Activated naive CD8-positive, alpha-beta T cell treated with anti-CD3 and anti-CD28 coated beads, Interleukin-2, amount 10 ng/mL, durations not matched to agents 7 days and 5 days (primary cell): ENCODE measurements at places on chromosomes 4 and X.

- DNase-seq, result no peak
These were observed 69.7 kb downstream of the KLHL8 start for GRCh38 chr4:87150498-87151261.

DNA sequence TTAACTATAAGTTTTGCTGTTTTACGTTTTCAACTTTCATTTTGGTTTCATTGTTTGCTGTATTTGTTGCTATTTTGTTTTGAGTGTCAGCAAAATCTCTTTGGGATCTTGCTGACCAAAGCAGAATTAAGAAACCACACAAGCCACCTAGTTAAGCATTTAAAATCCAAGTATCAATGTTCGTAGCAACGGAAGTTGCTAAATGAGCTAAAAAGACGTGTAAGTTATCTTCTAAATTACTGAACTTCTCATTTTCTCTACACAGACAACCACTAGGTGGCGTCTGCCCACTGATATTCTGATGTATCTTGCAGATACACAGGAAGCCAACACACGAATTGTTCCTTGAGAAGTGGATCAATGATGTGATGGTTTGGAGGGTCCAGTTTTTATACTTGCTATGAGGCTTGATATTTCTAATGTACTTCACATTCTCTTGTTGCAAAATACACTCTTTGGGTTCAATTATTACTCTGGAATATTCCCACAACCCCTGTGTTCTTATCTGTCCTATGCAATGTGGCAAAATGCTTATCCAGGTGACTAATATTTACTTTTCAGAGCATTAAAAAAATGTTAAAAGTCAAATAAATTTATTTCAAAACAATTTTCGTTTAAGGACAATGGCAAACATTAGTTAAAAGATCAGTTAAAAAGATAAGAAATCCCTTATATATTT is 250.5 kb downstream of the TECRL start:
- DNase-seq, result no peak

DNA sequence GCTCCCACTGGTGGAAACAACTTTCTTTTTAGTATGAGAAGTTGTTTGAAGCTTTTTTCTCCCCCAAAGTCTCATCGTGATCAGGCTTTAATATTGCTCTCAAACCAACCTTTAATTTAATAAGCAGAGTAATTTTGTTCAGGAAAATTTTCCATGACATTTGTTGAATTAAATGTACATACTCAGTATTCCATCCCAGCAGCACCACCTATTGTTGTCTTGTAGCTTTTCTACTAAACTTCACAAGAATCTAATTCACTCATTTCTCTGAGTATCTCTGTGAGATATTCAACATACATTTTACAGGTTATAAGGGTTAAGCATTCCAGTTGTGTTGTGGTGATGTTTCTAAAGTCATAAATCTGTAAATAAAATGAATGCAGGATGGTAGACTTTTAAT is 218.3 kb upstream of the HAND2 start:
- DNase-seq, result no peak

GRCh38 chr4:54378461-54378860 is 149.4 kb downstream of the PDGFRA start:
- DNase-seq, result no peak

GRCh38 chrX:13835825-13836224 is 18.9 kb upstream of the GPM6B start:
- DNase-seq, result no peak

DNA sequence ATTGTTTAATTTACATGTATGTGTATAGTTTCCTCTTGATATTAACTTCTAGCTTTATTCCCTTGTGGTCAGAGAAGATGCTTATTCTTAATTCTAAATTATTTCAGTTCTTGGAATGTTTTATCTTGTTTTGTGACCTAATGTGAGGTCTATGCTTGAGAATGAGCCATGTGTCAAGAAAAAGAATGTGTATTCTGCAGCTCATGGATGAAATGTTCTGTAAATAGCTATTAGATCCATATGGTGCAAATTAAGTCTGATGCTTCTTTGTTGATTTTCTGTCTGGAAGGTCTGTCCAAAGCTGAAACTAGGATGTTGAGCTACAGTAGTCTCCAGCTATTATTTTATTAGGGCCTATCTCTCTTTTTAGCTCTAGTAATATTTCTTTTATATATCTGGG is 187.3 kb upstream of the RASGEF1B start:
- no peak for DNase-seq

GRCh38 chrX:30822764-30823163 is 66.3 kb downstream of the TAB3 start:
- DNase-seq, result no peak

DNA sequence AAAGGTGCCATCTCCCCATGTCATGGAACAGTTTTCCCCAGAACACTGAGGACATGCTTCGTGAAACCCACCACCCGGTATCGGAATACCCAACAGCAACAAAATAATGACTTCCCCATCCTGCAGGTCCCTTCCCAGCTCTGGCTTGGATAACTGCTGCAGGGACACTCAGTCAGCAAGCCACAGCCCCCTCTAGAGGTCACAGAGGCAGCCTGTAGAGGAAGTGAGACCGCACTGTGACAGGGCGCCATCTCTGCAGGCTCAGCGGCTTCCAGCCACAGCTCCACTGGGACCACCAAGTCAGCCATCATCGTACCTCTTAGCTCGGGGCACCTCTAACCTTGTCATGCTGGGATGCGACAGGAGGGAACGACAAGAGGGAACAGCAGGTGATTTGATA is 315.9 kb downstream of the LDB2 start:
- no peak for DNase-seq

- no peak for DNase-seq
These were observed 99.5 kb downstream of the COX18 start for GRCh38 chr4:72969976-72970375.

DNA sequence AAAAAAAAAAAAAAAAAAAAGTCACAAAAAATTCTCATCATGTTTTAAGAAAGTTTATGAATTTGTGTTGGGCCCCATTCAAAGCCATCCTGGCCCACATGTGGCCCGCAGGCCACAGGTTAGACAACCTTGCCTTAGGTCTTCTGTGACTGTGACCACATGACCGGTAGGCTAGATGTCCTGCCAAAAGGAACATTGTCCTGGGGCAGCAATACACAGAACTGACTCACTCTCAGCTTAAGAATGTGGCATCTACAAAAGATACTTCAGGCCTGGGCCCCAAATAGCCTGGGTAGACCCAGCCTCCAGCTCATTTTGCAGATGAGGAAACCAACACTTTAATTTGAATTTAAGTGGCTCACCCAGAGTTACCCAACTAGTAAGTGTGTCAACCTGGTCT is 10.0 kb downstream of the AWAT2 start:
- DNase-seq, result no peak

DNA sequence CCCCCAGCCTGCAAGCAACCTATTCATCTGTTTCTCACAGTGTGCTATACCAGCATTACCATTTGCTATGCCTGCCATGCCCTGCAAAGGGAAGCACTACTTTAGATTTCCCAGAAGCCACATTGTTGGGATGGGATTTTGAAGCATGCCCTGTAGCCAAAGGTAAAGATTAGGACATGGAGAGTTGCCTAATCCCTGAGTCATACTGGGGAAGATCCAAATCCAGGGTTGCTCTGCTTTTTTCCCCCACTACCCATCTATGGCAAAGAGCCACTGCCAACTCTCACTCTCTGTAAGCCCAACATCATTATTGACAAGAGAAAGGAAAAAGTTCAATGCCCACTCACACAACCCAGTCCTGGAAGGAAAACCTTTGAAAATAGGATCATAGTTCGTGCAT is 36.7 kb upstream of the TMEM164 start:
- no peak for DNase-seq

GRCh38 chrX:124338733-124339514 is 6.5 kb downstream of the TEX13D start:
- no peak for DNase-seq

DNA sequence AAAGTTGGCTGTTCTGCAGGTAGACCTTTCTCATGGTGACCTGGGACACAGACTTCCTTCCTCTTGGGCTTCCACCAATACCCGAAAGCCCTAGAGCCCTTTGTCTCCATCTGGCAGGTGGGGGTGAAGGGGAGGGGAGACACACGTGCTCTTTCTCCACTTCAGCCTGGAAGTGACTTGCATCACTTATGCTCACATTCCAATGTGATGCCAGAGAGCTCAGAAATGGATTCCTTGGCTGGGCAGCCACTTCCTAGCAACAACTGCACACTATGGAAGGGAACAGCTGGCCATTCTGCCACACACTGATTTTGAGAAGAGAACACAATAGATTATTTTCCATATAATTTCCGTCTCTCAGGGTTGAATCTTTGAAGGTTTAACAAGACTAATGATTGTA is 36.3 kb downstream of the C4orf51 start:
- no peak for DNase-seq

DNA sequence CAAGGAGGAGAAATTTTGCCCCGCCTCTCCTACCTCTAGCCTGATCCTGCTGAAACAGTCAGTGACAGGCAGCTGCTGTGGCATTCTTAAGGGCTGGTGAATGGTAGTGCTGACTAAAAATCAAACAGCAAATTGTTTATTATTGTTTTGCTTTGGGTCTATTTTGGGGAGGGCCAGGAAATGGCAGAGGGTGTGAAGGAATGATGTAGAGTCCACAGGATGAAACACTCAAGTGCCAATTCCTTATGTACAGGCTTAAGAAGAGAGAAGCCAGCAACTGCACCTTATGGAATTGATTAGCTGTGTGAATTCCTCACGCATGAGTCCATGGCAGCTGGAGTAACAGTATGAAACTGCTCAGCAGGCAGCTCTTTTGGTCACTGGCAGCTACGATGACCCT is 39.7 kb downstream of the VEGFC start:
- DNase-seq, result no peak

GRCh38 chr4:38235354-38235753 is 275.2 kb downstream of the PTTG2 start:
- DNase-seq, result no peak

DNA sequence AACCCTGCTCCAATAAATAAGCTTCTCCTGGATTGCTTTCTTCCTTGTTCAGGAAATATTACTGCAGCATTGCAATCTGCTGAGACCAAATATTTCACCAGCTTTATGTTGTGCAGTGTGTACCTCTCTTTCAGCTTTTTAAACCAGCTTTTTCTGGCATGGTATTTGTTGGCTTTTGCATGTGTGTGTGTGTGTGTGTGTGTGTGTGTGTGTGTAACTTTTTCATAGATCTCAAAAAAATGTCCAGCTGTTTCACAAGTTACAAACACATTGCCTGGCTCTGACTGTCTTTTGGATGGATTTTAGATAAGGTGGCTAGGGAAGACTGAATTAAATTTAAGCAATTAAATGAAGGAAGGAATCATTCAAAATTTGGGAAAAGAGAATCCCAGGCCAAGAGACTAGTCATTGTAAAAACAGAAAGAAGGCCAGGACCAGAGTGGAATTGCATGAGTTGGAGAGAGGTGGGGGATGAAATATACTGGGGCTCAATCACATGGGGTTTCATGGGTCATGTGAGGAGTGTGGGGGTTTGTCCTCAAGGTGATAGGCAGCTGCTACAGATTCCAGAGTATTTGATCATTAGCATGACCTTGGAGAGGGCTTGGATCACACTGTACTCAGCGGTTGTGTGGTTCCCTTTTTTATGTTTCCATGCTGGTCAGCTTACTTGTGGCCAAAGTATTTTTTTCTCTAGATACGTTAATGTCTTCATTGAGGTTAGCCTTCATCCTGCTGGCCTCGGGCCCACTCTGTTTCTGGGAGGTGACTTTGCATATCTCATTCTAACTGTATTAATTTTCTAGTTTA is 357.7 kb upstream of the BOD1L1 start:
- DNase-seq, result no peak

- no peak for DNase-seq
These were observed at the start of gene FAM9B for GRCh38 chrX:9033989-9034388. FAM9B (minus strand) TSS chrX:9034127; CDS start chrX:9032986, 1,141 bp downstream.

DNA sequence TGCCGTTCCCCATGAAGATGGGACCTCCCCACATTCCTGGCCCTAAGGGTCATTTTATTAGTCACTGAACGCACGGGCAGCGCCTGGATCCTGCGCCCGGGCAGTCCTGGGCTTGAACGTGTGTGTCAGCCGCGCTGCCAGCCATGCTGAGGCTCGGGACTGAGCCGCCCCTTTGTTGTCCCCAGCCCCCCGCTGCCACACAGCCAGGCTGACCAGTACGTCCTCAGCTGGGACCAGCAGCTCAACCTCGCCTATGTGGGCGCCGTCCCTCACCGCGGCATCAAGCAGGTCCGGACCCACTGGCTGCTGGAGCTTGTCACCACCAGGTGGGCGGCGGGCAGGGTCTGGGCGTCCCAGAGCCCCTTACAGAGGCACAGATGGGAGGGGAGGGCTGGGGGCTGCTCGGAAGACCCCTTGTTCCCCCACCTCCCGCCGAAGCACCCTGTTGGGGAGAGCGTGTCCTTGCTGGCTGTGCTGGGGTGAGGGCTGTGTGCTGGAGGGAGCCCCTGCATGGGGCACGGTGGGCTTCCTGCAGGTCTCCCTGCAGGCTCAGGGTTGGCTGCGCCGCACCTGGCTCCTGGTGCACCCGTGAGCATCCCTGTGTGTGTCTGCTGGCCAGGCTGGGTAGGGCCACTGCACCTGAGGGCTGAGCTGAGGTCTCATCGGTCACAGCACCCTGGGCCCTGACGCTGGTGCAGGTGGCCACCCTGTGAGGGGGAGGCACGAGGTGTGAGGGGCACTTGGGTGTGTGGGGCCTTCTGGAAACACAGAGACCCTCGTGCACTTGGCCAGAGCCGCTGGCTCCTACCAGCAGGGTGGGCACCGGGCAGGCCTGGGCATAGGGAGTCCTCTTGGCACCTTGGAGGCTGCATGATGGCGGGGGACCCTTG is 1.0 kb downstream of the IDUA start:
- no peak for DNase-seq
